ENCODE measurements at places on chromosomes 13 and 19.

- no peak for DNase-seq
These were observed 49.7 kb upstream of the MAP3K10 start for GRCh38 chr19:40141551-40141950.

DNA sequence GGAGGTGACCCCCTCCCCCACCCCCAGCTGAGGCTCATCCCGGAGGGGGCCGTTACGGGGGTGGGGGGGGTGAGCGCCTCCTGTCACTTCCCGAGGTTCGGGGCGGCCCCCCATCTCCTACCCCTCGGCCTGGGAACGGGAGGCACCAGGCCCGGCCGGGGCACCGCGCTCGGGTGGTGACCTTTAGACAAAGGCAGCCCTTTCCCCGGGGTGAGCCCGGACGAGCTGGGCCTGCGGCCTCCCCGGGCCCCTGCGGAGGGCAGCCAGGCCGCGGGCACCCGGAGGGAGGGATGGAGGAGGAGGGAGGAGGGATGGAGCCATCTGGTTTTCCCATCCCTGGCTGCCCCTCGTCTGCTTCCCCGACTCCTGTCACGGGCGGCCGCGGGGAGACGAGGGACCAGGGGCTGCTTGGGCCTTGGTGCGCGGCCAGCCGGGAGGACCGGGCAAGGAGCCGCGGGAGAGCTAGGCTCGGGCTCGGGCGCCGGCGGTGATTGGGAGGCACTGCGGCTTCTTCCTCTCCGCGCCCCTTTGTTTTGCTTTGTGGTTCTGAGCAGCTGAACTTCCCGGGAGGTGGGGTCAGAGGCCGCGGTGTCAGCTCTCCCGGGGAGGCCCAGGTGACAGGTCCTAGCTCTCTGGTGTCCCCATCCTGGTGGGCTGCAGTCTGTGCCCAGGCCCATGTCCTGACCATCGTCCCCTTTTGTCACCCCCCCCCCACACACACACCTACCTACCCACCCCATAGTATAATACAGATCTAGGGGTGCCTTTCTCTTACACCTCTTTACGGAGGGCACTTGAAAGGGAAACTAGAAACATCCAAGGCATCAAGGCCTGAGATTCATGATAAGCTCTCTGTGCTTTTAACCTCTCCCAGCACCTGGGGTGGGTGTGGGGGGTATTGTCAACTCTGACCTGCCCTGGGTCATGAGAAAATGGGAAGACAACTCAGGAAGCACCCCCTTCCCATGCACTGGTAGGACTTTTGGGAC lies 1.3 kb downstream of the BICRA start:
- DNase-seq = peak; percentile 24

- DNase-seq = peak; percentile 47
These were observed 59.7 kb downstream of the SPATA13 start for GRCh38 chr13:24220086-24220703.

DNA sequence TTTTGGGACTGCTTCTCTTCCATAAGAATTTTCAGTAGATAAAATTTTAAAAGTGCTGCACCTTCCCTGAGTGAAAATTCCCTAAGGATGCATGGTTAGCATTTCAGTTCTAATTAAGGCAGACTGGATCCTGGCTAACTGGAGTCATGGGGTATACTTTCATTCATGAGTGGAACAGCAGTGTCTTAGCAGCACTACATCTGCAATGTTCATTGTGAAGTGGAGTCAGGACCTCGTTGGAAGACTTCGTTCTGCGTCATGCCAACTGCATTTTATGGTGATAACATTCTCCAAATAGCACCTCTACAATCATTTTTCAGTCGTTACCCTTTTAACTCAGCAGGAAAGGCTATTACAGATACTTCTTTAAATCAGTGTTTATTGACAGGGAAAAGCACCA lies 25.5 kb downstream of the PHF11 start:
- no peak for DNase-seq

DNA sequence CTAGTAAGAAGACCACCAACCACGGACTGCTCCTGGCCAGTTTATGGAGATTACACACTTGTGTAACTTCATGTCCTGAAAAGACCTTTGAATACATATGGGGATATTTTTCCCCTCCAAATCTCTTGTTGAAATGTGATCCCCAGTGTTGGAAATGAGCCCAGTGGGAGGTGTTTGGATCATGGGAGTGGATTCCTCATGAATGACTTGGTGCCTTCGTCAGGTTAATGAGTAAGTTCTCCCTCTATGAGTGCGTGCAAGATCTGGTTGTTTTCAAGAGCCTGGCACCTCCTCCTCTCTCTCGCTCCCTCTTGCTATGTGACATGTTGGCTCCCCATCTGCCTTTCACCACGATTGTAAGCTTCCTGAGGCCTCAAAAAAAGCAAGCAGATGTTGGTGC lies 769.0 kb upstream of the SLITRK1 start:
- DNase-seq = no peak

DNA sequence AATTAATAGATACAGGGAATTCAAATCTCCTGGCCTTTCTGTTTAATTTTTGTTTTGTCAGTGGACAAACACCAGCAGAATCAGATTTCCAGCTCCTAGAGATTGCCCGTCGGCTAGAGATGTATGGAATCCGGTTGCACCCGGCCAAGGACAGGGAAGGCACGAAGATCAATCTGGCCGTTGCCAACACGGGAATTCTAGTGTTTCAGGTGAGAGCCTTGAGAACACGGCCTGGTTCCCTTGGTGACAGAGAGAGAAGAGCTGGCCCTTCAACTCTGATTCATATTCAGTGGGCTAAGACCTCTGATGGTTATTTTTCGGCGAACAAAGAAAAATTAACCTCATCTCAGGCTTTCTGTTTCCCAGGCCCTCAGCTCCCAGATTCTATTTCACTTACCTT lies 191.3 kb downstream of the STK24 start:
- no peak for DNase-seq

- no peak for DNase-seq
These were observed 288.0 kb upstream of the TMTC4 start for GRCh38 chr13:100962585-100962984.

GRCh38 chr13:110216398-110217041 lies 90.4 kb downstream of the COL4A1 start:
- no peak for DNase-seq

DNA sequence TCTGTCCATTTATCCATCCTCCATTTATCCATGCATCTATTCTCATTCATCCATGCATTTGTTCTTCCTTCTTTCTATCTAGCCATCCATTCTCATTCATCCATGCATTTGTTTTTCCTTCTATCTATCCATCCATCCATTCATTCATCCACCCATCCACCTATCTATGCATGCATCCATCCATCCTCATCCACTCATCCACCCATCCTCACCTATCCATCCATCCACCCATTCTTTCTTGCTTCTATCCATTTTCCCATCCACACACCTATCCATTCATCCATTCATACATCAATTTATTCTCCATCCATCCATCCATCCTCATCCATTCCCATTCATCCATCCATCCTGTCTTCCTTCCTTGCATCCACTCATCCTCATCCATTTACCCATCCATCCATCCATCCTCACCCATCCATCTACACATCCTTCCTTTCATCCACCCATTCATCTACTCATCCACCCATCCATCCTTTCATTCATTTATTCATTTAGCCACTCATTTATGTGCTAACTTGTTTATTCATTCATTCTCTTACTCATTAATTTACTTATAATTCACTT lies 20.3 kb downstream of the ACTL9 start:
- no peak for DNase-seq

GRCh38 chr19:32345261-32346207 lies at the start of gene ZNF507:
TSS of gene ZNF507 (plus strand) at chr19:32345610. CDS start at chr19:32352831, 7,221 bp downstream.
- DNase-seq = peak; percentile 80

DNA sequence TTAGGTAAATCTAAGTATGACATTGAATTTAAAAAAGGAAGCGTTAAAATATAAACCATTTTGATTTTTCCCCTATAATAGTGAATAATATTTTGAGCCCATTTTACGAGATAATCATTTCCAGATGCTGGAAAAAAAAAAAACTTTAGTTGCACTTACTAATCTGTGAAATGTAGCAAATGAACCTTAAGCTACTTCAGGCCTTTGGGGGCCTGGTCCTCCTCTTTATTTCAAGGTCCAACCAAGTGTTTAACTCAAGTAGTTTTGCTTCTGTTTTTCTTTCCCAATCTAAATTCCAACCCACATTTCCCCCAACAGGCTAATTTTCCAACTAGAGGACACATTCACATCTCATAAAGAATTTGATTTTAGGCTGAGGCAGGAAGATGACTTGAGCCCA lies 101.2 kb downstream of the TNFRSF19 start:
- no peak for DNase-seq

GRCh38 chr13:46552889-46553520 lies at the start of gene LRCH1:
TSS of gene LRCH1 (plus strand) at chr13:46553170. CDS start at chr13:46553397, 227 bp downstream.
- DNase-seq = peak; percentile 80

- DNase-seq = no peak
These were observed 125.4 kb upstream of the KLF12 start for GRCh38 chr13:74259641-74260040.

DNA sequence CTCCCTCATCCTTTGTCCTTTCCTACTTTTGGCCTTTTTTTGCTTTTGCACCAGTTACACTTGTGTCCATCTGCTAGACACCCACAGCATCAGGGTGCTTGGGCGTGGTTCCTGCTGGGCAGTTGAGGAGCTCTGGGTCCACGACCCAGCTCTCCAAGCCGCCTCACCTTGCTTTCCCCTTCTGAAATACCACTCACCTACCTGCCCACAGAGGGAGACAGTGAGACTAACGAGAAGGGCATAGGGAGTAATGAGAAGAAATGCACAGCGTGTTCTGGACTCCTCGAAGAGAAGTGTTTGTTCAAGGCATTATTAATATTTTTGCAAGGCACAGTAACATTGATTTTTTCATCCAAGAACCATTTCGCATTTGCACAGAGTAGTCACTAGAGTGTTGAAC lies 92.9 kb downstream of the DNAJC15 start:
- no peak for DNase-seq

GRCh38 chr19:15859187-15859586 lies 38.7 kb downstream of the CYP4F2 start:
- no peak for DNase-seq

GRCh38 chr13:27104606-27105005 lies 67.0 kb downstream of the USP12 start:
- DNase-seq = no peak

- DNase-seq = no peak
These were observed 749 bp downstream of the GDF15 start for GRCh38 chr19:18386543-18387271.

- DNase-seq = peak; percentile 24
These were observed 2.2 kb upstream of the CLEC17A start for GRCh38 chr19:14580623-14581237.

DNA sequence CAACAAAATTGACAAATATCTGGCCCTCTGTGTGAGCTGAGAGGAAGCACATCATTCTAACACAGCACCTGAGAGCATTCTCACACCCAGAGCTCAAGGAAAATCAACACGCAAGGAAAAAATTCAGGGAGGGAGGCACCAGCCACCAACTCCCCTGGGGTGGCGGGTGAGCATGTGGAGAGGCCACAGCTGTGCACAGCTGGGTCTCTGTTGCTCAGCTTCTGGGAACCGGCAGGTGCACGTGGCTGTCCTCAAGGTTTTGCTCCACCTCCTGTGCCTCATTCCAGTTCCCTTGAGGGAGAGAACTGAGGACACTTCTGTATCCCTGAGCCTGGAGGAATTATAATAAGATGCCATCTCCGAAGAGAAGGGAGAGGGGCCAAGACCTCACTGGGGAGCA lies 134.0 kb downstream of the USP12 start:
- DNase-seq = no peak

GRCh38 chr19:13089139-13089856 lies 13.4 kb downstream of the LYL1 start:
- no peak for DNase-seq

DNA sequence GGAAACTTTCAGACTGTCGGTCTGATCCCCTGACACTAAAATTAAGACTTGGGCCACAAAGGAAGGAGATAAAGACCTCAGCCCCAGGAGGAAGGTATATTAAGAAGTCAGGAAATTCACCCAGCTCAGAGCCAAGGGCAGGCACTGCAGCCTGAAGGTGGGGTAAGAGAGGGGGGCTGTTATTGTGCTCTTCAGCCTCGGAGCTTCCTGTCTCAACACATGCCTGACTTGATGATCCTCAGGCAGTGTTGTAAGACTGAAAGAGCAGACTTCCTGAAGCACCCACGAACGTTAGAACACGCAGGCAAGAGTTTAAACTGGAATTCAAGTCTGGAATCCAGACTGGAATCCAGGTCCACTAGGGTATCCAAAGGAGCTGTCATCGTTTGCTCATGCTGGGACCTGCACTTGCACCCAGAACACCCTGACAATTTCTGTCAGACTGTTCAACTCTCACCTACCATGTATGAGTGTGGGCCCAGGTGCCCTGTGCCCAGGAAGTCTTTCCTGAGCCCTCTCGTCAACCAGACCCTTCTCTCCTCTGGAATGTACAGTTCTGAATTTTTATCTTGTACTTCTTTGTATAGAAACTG lies 10.7 kb upstream of the FLT1 start:
- no peak for DNase-seq

GRCh38 chr19:8321986-8322637 lies 816 bp downstream of the RPS28 start:
- no peak for DNase-seq

DNA sequence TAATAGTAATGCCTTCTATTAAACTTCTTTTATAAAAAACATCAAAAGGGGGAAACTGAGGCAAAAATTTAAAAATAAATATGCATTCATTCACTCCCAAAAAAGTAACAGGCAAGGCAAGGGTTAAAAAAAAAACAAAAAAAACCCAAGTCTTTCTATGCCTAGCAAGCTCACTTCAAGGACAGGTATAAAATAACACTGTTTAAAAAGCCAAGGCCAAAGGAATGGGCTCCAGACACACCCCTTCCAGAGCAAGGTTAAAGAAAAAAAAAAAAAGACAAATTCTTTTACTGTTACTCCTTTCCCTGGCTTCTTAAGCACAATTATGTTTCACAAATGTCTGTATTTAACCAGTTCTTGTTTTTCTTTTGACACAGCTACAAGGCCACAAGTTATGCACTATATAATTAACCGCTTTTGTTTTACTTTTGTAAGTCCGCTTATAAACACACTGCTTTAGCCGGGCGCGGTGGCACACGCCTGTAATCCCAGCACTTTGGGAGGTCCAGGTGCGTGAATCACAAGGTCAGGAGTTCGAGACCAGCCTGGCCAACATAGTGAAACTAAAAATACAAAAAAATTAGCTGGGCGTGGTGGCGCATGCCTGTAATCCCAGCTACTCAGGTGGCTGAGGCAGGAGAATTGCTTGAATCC lies 3.6 kb downstream of the SIGLEC11 start:
- DNase-seq = no peak
